ENCODE measurements at places on chromosomes 5 and 9.
A peak's percentile ranks its signal among the peaks of the same experiment; 100 is the strongest.

GRCh38 chr5:107364443-107365319 is 306.1 kb downstream of the EFNA5 start:
- DNase-seq = no peak

GRCh38 chr9:100577776-100578448 is at the start of gene CAVIN4:
CAVIN4 (plus strand) TSS chr9:100578079; CDS start chr9:100578144, 65 bp downstream.
- no peak for DNase-seq

GRCh38 chr9:121871431-121872025 is 220.1 kb downstream of the DAB2IP start:
- DNase-seq = no peak

- DNase-seq = no peak
These were observed 63.5 kb upstream of the IRX4 start for GRCh38 chr5:1946122-1946677.

GRCh38 chr9:12880406-12881015 is 105.7 kb downstream of the LURAP1L start:
- DNase-seq = no peak

GRCh38 chr5:120544043-120544442 is 79.9 kb downstream of the PRR16 start:
- no peak for DNase-seq

DNA sequence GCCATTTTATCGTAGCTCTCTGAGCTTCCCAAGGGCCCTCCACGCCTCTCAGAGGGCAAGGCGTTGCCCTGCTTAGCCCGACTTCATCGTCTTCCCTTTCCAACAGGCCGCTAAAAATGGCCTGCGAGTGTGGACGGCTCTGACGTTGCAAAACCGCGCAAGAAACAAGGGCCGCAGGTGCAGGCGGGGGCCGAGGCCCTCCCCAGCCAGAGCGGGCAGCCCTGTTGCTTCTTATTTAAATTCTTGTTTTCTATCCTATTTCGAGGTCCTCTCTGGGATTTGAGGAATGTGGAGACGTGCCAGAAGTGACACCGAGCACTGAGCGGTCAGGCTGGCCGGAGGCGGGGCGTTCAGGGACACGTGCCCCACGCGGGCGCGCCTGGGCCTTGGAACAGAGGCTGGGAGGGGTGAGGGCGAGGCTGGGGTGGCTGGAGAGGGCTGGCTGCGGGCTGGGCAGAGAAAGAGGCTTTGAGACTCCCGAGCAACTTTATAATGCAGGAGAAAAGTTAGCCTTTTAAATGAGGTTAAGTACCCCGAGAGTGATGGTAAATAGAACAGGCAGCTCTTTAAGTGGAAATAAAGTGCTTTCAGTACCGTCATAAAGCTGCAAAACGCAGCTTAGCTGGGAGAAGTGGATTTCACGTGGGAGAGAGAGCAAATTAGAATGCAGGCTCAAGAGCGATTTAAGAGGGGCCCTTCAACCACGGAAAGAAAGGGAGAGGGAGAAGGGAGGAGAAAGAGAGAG is 243.6 kb downstream of the AUH start:
- DNase-seq = no peak

- no peak for DNase-seq
These were observed 11.3 kb upstream of the HAVCR2 start for GRCh38 chr5:157120102-157120501.

GRCh38 chr5:65299861-65300260 is 181.9 kb downstream of the ADAMTS6 start:
- no peak for DNase-seq

DNA sequence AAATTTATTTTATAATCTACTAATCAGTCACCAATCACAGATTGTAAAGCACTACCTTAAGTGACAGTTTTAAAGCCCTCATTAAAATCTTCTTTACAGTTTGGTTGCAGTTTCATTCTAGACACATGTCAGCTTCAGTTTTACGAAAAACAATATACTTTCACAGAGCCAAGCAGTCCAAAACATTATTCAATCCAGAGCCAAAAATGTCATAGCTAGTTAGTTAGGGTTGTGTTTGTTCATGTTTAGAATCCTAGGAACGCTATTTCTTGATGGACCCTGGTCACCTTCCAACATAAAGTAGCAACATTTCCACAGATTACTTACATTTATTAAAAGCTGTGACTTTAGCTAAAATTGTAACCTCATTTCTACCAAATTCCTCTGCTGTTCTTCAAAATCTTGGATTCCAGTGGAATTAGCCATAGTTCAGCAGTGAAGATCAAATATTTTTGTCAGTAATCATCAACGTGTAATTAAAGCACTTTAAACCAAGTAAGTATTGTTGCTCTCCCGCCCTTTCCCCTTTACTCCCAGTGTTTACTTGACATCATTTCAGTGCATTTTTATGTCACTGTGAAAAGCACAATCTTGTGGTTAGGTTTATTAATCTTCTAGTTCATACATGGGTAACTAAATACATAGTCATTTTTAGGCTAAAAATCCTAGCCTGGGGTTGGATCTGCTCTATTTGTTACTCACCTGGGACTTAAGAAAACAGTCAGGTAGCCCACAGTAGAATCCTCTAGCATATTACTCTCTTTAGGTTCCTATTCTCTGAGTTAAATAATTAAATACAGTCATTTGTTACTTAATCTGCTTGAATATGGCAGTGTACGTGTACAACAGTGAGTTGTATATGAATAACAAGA is 74.3 kb downstream of the NIPBL start:
- no peak for DNase-seq

- DNase-seq = peak; percentile 40
These were observed 49.6 kb downstream of the NSUN2 start for GRCh38 chr5:6583049-6583880.

- DNase-seq = no peak
These were observed 51.5 kb upstream of the RNU6ATAC start for GRCh38 chr9:134215699-134216448.

GRCh38 chr5:130115686-130116085 is 211.4 kb downstream of the CHSY3 start:
- no peak for DNase-seq

- DNase-seq = no peak
These were observed 31.8 kb downstream of the SPATA31C2 start for GRCh38 chr9:88106492-88106891.

DNA sequence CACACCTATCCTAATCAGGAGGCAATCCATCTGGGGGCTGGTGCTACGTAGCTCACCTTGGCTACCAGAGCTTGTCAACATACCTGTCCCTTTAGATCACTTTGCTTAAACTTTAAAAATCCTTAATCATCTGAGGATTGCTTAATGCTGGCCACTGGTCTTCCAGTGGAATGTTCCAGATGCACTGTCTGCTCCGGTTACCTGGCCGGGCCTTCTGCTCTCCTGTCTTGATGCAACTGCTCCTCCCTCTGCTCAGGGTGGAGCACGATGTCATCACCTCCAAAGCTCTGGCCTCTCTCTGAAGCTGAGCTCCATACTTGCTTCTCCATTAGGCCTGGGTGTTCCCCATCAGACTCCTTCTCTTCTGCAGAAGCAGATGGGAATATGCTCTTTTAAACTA is 106.5 kb upstream of the OTULINL start:
- no peak for DNase-seq

DNA sequence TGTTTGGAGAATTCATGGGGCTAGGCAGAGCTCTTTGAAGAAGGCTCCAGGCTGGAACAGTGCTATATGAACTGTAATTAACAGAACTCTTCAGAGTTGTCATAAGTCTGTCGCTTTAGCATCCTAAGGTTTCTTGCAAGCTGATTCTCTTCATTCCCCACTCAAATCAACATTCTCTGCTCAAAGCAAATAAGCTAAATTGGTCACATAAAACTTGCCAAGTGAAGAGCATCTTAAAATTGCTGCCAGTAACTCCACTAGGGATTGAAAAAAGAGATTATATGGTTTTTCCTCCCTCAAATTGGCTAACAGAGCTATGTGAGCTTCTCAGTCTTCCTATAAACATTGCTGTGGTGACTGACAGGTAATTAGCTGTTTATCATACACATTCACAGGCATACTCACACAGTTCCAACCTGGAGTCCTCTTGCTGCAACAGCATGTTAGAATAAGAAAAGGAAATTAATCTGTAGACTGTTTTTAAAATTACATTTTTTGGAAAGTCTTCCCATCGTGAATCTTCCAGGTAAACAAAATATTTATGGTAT is 298.5 kb upstream of the ATP10B start:
- no peak for DNase-seq

GRCh38 chr9:27940535-27940934 is 367.3 kb upstream of the C9orf72 start:
- no peak for DNase-seq
